Tongue (tissue), 3 donors: ENCODE measurements at places on chromosomes 6 and 20. TPM values are rescaled to one million over a fixed set of nuclear protein-coding genes. Genes with fewer than 3 reads are reported as not detected.

TRMT11 gene
- 34.9 TPM for total RNA-seq

DNA sequence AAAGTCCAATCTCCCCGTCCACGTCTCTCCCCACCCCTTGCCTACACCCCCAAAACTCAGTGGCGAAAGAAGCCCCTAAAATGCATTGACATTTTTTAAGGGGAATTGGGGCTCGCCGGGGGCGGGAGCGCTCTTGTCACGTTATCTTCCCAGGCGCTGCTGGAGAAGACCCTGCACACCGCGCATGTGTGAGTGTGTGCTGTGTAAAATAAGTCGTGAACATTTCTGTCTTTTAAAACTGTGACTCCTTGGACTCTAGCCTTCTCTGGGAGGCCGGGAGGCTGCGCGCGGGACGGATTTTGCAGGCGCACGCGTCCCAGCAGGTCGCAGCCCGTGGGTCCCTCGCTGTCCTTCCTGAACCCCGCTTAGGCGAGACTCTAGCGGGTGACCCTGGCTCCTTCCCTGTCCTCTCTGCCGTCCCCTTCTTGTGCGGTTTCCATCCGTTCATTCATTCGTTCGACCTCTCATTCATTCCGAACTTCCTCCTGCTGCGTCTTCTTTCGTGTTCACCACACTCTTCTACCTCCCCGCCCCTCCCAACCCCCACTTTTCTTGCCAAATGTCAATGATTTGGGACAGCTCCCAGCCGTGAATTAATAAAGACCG lies 2.2 kb downstream of the NRN1 start:
- peak; percentile 53 for DNase-seq

CYP39A1 gene
- 13.5 TPM for total RNA-seq

- no peak for DNase-seq
Observed at GRCh38 chr6:26388014-26388413, 5.1 kb downstream of the BTN2A2 start.

- DNase-seq = no peak
Observed at GRCh38 chr6:107572886-107573285, 83.0 kb downstream of the SOBP start.

CTCFL gene
- not detected for total RNA-seq

COL19A1 gene
- 26.4 TPM for total RNA-seq

DNA sequence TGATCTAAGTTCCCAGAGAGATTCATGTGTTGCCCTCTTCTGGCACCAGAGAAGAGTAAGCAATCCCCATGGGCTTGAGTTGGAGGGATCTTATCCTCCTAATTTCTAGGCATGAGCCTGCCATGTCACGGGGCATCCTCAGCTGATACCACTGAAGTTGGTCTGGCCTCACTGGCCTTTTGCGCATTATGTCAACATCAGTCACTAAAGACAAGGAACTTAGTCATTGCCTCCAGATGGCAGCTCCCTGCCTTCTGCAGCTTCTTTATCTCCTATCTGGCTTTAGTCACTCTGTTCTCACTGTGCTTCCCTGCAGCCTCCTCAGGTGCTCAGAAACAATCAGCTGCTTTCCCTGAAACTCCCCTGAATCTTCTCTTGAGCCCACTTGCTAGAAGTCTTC lies 312.2 kb downstream of the ADGRG6 start:
- DNase-seq = no peak

DNA sequence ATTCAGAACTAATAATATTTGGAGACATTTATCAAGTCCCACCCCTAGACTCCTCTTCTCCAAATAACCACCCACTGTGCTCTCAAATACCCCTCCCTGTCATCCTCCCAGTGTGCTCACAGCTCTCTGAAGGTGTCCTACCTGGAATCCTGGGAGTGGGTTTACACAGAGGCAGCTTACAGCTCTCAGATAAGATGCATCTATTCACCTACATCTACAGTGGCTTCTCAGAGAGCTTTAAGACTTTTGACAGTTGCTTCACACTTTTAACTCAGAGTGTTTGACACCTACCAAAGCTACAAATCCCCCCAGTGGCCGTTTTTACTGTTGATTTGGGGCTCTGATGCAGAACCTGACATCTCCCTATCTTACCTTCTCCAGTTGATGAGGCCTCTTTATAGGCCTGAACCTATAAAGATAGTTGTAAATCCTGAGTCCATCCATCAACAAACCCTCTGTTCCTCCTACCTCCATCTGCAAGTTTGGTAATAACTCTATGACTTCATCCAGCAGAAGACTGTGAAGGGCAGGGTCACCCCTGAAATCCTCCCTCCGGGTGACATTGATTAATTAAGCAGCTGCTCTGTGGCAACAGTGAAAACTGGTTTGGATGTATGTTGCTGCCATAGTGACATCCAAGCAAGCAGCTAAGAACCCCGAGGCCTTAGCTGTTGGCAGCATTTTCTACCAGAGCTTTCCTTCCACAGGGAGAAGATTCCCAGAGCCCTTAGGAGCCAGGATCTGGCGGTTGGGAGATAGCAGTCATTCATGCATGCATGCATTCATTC lies 226.1 kb upstream of the RREB1 start:
- DNase-seq = peak; percentile 71

WFDC8 gene
- not detected for total RNA-seq

GRCh38 chr20:7744411-7744810 lies 195.8 kb downstream of the HAO1 start:
- DNase-seq = no peak

GRCh38 chr6:47207261-47207660 lies 102.4 kb downstream of the TNFRSF21 start:
- DNase-seq = no peak
